Large intestine (tissue), 12 donors: ENCODE measurements at places on chromosomes 6 and 20. TPM values are rescaled to one million over a fixed set of nuclear protein-coding genes. Genes with fewer than 3 reads are reported as not detected.
A peak's percentile ranks its signal among the peaks of the same experiment; 100 is the strongest.

- no peaks in the 10 kb centered on the region for H3K36me3 ChIP-seq
- no peak overlapping the region for H3K27ac ChIP-seq
- H3K4me3 ChIP-seq = no peak overlapping the region
- no peak for DNase-seq
Measured at GRCh38 chr6:141965016-141965545, 167.6 kb upstream of the GJE1 start.

GRCh38 chr20:25136643-25137559, 55.0 kb upstream of the VSX1 start:
- no peak overlapping the region for H3K27ac ChIP-seq
- H3K36me3 ChIP-seq = no peaks in the 10 kb centered on the region
- no peak overlapping the region for H3K4me3 ChIP-seq

GRCh38 chr6:54252916-54253315, 55.3 kb upstream of the TINAG start:
- H3K4me1 ChIP-seq = no peaks in the 10 kb centered on the region
- H3K27ac ChIP-seq = no peak overlapping the region

DNA sequence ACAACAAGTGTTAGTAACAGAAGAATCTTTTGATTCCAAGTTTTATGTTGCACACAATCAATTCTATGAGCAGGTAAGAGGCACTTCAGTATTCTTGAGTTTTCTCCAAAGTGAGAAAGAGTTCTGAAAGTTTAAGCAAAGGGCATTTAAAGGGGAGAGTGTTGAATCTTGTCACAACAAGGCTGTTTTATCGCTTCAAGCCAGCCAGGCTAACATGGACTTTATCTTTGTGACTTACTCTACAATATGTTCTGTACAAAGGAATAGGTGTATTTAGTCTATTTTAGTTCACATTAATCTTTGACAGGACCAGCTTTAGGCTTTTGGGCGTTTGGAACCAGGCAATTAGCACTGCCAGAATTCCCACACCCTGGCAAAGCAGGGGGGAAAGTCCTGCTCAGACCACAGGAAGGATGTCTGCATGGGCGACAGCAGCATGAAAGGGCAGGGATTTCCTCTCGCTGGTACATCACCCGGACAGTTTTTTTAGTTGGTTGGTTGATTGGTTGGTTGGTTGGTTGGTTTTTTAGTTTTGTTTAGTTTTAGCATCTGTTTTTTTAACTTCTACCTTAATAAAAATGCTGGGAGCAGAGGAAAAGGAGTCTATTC, 395.4 kb upstream of the SOX4 start:
- no peaks in the 10 kb centered on the region for H3K36me3 ChIP-seq
- H3K27ac ChIP-seq = no peak overlapping the region
- no peak overlapping the region for H3K4me3 ChIP-seq
- no peak for DNase-seq
- no peaks in the 10 kb centered on the region for H3K4me1 ChIP-seq

- no peaks in the 10 kb centered on the region for H3K27me3 ChIP-seq
- peak overlapping the region; percentile 86 for H3K27ac ChIP-seq
- H3K36me3 ChIP-seq = peaks cover 6% of the 10 kb centered on the region
- peak overlapping the region; percentile 95 for H3K4me3 ChIP-seq
- no peak for DNase-seq
Measured at GRCh38 chr6:155314773-155315515, 660 bp upstream of the TFB1M start.

DNA sequence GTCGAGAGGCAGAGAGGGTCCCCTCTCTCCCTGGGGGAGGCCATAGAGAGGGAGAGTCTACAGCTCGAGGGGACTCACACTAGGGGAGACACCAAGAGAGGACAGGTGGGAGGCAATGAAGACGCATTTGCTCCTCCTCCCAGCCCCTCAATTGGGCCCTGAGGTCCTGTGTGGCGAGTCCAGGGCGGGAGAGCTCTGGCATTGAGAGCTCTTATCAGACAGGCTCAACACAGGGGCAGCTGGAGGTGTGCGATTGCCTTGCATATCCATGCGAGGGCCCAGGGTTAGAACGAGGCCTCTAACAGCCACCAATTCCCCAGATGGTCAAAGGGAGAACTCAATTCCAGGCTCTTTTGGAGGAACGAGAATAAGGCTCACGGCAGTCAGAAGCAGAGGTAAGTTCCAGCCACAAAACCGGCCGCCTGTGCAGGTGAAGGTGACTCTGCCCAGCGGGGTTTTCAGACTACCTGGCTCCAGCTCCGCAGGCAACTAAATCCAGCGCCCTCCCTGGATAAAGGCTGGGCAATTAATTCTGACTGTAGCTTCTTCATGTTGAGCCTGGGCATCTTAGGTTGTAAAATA, 94.0 kb upstream of the MPC1 start:
- H3K27ac ChIP-seq = no peak overlapping the region
- H3K4me1 ChIP-seq = no peaks in the 10 kb centered on the region
- H3K27me3 ChIP-seq = no peaks in the 10 kb centered on the region
- H3K36me3 ChIP-seq = peaks cover 3% of the 10 kb centered on the region
- no peak for DNase-seq
- H3K4me3 ChIP-seq = no peak overlapping the region

ZBTB46 gene
- polyA plus RNA-seq = 4.1 TPM

FLRT3 gene
- 96.3 TPM for polyA plus RNA-seq

DNA sequence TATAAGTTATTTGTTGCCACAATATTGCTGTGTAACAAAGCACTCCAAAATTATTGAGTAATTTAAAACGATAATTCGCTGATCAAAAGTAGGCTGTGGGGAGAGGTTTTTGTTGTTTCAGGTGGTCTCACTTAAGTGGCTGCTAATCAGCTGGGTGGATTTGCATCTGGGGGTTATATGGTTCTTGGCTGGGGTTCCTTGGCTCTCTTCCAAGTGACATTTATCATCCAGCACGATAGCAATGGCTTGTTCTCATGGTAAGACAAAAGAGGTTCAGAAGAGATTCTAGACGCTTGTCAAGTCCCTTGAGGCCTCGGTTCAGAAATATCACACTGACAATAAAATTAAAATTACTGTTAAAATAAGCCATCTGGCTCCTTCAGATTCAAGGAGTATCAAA, 1648.8 kb downstream of the GRIK2 start:
- H3K4me1 ChIP-seq = no peaks in the 10 kb centered on the region
- H3K4me3 ChIP-seq = no peak overlapping the region
- no peak overlapping the region for H3K27ac ChIP-seq
- DNase-seq = no peak
- H3K27me3 ChIP-seq = no peaks in the 10 kb centered on the region

GRCh38 chr6:147554281-147554680, 45.8 kb downstream of the SAMD5 start:
- H3K4me1 ChIP-seq = peaks cover 13% of the 10 kb centered on the region
- no peak for DNase-seq
- H3K4me3 ChIP-seq = no peak overlapping the region
- no peaks in the 10 kb centered on the region for H3K27me3 ChIP-seq
- H3K27ac ChIP-seq = no peak overlapping the region

- H3K36me3 ChIP-seq = no peaks in the 10 kb centered on the region
- no peaks in the 10 kb centered on the region for H3K27me3 ChIP-seq
- peak; percentile 23 for DNase-seq
- H3K27ac ChIP-seq = peak overlapping the region; percentile 7
- peaks cover 3% of the 10 kb centered on the region for H3K4me1 ChIP-seq
Measured at GRCh38 chr6:144017166-144018094, 9.4 kb upstream of the PLAGL1 start.

ID1 gene
- 245 TPM for polyA plus RNA-seq

GRCh38 chr20:24991897-24992486, 559 bp downstream of the APMAP start:
- H3K27me3 ChIP-seq = no peaks in the 10 kb centered on the region
- peaks cover 18% of the 10 kb centered on the region for H3K4me1 ChIP-seq
- peaks cover 6% of the 10 kb centered on the region for H3K36me3 ChIP-seq
- no peak for DNase-seq

BLTP3A gene
- 8.6 TPM for polyA plus RNA-seq

IYD gene
- polyA plus RNA-seq = 15.9 TPM

GRCh38 chr6:25883536-25883935, 9.5 kb upstream of the SLC17A3 start:
- no peaks in the 10 kb centered on the region for H3K36me3 ChIP-seq
- H3K27ac ChIP-seq = peak overlapping the region; percentile 29
- no peaks in the 10 kb centered on the region for H3K4me1 ChIP-seq
- no peaks in the 10 kb centered on the region for H3K27me3 ChIP-seq
- no peak overlapping the region for H3K4me3 ChIP-seq

- no peak overlapping the region for H3K27ac ChIP-seq
- DNase-seq = no peak
- H3K4me1 ChIP-seq = no peaks in the 10 kb centered on the region
- H3K36me3 ChIP-seq = no peaks in the 10 kb centered on the region
- H3K4me3 ChIP-seq = no peak overlapping the region
Measured at GRCh38 chr6:56752009-56752408, 109.3 kb upstream of the DST start.

HLA-DQA2 gene
- 1.8 TPM for polyA plus RNA-seq

GRCh38 chr6:37492236-37492972, 7.3 kb downstream of the CCDC167 start:
- H3K27ac ChIP-seq = no peak overlapping the region
- DNase-seq = no peak
- no peaks in the 10 kb centered on the region for H3K4me1 ChIP-seq

TRAM2 gene
- 44.1 TPM for polyA plus RNA-seq

DNA sequence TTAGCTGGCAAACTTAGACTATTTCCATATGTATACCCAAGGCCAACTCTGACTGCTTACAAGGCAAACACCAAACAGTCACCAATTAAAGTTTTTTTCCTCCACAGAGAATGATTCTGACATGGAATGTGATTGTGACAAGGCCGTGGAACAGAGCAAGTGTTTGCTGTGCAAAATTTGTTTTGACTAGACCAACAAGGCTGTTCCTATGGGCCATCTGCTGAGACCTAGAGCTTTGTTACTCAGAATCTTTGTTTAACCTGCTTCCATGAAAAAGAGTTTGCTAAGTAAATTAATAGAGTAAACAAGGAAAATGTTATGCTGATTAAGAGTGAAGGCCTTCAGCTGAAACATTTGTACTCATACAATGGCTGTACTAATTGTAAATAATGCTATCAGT, 51.6 kb upstream of the IMPG1 start:
- H3K36me3 ChIP-seq = no peaks in the 10 kb centered on the region
- H3K27me3 ChIP-seq = no peaks in the 10 kb centered on the region
- H3K27ac ChIP-seq = no peak overlapping the region
- no peak for DNase-seq
- H3K4me3 ChIP-seq = no peak overlapping the region

DNA sequence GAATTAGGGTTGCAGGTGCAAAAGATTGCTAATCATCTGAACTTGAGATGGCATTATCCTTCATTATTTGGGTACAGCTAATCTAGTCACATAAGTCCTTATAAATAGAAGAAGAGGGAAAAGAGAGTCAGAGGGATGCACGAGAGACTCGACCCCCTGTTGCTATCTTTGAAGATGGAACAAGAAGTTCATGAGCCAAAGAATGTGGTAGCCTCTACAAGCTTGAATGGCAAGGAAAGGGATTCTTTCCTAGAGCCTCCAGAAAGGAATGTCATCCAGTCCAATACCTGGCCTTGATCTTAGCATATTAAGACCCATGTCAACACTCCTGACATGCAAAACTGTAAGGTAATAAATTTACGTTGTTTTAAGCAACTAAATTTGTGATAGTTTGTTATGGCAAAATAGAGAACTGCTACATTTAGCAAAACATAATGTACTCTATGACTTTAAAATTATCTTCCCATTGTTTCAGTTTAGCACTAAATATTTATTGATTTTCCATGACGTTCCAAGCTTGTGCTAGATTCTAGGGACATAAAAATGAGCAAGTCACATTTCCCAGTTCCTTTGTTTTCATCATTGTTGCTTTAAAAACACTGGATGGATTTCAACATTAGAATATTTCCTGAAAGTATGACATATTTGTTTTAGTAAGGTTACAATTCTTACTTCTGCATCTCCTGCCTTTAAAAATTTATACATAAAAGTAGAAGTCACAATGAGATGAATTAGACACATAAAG, 12.7 kb downstream of the MANEA start:
- no peak overlapping the region for H3K4me3 ChIP-seq
- H3K27me3 ChIP-seq = no peaks in the 10 kb centered on the region
- H3K36me3 ChIP-seq = peaks cover 2% of the 10 kb centered on the region
- no peaks in the 10 kb centered on the region for H3K4me1 ChIP-seq
- DNase-seq = no peak

DNA sequence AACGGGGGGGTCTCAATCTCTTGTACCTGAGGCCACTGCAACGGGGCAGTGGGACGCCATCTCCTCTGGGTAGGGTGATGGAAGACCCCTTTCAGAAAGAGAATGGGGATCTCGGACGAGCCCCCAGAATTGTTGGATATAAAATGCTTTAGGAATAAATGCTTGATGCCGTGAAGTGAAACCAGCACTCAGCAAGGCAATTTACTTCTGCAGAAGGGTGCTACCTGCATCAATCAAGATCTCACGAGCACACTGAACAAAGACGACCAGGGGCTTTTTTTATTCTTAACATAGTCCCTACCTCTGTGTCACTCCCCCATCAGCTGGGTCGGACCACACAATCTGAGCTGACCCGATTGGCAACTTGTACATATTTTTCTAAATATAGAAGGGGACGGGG, 203.6 kb upstream of the TBX18 start:
- no peak overlapping the region for H3K4me3 ChIP-seq
- H3K4me1 ChIP-seq = no peaks in the 10 kb centered on the region
- DNase-seq = no peak
- no peaks in the 10 kb centered on the region for H3K27me3 ChIP-seq
